ENCODE measurements at places on chromosomes 7 and 10.
A peak's percentile ranks its signal among the peaks of the same experiment; 100 is the strongest.

DNA sequence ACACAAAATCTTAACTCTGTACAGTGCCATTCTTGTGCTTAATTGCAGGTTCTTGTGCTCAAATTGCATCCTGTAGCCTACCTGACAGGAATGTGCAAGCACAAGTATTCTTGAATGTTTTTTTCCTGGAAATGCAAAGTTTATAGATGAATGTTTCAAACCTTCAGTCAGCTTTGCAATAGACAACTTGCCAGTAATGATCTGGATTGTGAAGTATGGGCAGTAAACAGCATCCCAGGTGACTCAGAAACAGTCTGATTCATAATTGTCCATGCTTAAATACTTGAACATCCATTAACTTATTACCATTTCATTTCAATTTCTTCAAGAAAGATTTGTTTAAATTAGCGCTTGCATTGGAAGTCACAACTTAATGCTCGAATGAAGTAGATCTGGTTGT is 347.2 kb downstream of the SDK1 start:
- DNase-seq = no peak

- DNase-seq = peak; percentile 96
Measured at GRCh38 chr7:143172354-143172753, 10.9 kb upstream of the TAS2R39 start.

- DNase-seq = no peak
Measured at GRCh38 chr7:27185013-27185853, at the start of gene HOXA11. TSS of gene HOXA11 (minus strand) at chr7:27185232. CDS start at chr7:27185144, 88 bp downstream.

- DNase-seq = peak; percentile 2
Measured at GRCh38 chr10:121823993-121824463, 103.8 kb downstream of the ATE1 start.

- no peak for DNase-seq
Measured at GRCh38 chr7:90390926-90391325, 12.3 kb upstream of the CLDN12 start.

Measured in NCI-H1092 treated with DMSO at 0.1 percent for 48 hours (cell line).